ENCODE measurements at places on chromosomes 4 and X.

DNA sequence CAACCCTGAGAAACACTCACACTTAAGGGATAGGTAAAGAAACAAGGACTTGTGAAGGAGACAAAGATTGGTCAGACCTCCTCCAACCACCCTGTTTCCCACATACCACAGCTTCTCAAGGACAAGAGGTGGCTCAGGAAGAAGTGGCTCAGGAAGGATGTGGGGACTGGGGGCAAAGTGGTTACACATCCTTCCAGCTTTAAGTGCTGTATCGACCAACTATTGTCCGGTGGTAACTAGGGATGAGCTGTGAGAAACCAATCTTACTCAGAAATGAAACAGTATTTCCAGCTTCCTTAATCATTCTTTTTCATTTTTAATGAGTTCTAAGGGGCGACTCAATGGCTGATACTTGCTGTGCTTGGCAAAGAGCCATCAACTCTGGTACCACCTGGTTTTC, 8.5 kb upstream of the LHFPL1 start:
- DNase-seq = no peak

DNA sequence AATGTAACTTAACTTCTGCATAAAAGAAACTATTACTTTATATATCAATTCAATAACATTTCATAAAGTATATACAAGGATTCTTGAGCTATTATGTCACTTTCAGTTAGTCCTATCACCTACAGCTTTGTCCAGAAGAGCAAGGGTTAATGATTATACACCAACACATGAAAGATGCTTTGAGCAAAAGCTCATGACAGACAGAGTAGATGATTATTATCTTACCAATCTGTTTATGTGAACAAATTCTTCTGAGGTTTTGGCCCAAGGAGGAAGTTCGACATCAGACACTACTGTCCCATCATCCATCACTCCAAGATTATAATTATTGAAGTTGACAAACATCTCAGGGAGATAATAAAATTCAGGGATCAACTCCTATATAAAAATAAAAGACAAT, 166.7 kb upstream of the MAB21L2 start:
- no peak for DNase-seq

GRCh38 chrX:45424326-45424725, 223.7 kb upstream of the DIPK2B start:
- DNase-seq = no peak

DNA sequence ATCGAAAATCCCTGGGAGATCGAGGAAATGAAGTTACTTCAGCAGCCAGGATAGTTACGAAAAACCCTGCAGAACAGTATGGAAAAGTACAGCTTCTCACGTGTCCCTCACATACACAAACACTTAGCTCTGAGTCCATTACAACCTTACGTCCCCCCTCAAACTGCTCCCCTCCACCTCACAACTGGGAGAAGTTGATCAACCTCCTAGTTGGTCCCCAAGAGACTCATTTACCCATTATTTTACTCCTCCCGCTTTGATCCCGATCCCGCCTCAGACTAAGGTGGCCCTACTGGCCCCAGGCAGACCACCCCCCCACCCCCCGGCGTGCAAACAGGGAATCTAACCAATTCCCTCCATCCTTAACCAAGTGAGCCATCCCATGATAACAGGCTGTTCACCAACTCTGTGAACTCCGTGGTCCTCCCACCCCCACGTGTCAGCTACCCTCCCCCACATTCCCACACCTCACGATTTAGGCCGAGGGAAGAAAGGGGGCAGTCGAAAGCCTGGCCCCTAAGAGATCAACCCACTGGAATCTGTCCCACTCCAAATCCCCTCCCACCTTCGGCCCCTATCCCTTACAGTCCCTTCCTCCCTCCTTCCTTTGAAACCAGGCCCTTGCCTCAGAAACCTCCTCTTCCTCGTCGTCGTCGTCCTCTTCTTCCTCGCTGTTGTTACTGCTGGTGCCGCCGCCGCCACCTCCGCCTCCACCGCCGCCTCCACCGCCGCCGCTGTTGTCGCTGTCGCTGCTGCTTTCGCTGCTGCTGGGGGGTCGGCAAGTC, 755 bp downstream of the ANKRD17 start:
- peak; percentile 13 for DNase-seq

DNA sequence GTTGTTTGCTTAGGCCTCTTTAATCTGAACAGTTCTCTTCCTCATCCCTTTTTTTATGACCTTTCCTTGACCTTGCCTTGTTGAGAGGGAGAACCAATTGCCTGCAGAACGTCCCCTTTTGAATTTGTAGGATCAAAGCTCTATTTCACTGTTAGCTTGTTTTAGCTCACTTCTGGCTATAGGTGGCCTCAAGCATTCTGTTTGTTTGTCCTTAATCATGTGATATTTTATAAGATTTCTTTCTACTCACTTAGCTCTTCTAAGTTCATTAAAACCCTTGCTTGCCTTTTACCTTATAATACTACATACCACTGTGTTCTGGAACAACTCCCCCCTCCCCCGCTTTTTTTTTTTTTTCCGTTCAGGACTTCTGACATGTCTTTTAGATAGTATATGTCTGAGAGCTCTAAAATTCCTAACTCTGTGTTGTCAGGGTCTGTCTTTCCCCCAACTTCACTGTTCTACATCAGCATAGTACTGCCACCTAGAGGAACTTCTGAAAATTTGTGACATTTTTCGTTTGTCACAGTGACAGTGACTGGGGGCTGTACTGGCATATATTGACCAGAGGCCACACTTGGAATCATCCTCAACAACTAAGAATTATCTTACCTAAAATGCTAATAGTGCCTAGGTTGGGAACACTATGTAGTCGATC, 128.5 kb downstream of the LARP7 start:
- peak; percentile 49 for DNase-seq

DNA sequence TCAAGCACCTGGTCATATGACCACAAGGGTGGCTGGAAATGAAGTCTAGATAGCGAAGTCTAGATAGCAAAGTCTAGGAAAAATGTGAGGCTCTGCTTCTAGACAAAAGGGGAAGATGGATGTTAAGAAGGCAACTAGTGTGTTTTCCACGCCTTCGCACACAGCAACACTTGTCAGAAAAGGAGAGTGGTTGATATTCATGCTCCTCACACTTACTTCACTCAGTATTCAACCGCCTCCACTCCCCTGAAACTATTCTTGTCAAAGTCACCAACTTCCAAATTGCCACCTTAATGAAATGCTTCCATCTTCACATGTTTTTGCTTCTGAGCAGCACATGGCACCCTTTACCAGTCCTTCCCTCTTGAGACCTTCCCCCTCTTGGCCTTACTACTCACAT, 27.7 kb upstream of the DCLK2 start:
- DNase-seq = no peak

- peak; percentile 82 for DNase-seq
Measured at GRCh38 chr4:112119353-112119783, 25.9 kb upstream of the FAM241A start.

DNA sequence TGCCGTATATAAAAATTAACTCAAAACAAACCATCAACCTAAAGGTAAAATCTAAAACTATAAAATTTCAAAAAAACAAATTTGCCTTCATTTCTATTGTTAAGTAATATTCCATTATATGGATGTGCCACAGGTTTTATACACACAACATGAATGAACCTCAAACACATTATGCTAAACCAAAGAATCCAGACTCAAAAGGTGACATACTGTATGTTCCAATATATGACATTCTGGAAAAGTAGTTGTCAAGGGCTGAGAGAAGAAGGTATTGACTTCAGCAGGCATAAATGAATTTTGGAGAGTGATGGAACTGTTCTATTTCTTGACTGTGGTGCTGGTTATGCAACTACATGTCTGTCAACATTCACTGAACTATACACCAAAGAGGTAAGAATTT, 56.6 kb downstream of the CNOT6L start:
- DNase-seq = no peak

DNA sequence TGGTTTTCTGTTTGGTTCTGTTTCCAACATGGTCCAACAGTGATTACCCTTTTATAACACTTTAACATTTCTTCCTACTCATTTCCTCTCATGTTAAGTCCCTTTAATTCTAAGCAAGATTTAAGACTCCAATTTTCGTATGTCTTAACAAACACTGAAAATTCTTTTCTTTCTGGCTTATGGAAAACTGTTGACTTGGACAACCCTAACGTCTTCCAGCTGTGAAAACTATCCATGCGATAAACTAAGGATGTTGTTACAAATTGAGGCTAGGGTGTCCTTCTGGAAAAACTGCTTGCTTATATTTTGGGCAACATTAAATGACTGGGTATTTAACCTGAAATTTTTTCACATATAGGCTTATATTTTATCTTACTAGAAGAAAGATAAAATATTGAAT, 33.9 kb upstream of the RTL3 start:
- DNase-seq = no peak

GRCh38 chr4:116480546-116480945, 604.8 kb downstream of the TRAM1L1 start:
- DNase-seq = no peak

DNA sequence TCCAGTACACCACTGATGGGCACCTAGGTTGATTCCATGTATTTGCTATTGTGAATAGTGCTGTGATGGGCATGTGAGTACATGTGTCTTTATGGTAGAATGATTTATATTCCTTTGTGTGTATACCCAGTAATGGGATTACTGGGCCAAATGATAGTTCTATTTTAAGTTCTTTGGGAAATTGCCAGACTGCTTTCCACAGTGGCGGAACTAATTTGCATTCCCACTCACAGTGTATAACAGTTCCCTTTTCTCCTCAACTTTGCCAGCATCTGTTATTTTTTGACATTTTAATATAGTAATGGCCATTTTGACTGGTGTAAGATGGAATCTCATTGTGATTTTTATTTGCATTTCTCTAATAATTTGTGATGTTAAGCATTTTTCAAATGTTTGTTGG, 25.9 kb downstream of the CC2D2A start:
- no peak for DNase-seq

DNA sequence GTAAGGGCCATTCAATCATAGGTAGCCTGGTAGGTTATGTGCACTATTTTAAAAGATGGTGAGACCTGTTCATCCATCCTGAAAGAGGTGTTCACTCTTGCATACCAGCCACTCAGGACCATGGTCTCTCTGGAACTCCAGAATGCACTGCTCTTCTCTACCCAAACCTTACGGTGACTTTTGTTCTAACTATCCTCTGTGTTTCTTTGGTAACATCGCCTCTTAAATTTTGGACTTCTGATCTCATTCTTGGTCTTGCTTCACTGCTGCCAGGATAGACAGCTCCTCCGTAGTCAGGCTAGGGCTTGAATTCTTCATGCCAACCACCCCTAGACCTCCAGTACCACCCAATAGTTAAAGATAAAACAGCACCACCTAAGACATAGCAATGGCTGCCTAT, 346.3 kb upstream of the GALNT7 start:
- DNase-seq = no peak

GRCh38 chr4:117577686-117578311, 456.5 kb upstream of the NDST3 start:
- no peak for DNase-seq

- no peak for DNase-seq
Measured at GRCh38 chr4:11299016-11299415, 129.7 kb downstream of the HS3ST1 start.

DNA sequence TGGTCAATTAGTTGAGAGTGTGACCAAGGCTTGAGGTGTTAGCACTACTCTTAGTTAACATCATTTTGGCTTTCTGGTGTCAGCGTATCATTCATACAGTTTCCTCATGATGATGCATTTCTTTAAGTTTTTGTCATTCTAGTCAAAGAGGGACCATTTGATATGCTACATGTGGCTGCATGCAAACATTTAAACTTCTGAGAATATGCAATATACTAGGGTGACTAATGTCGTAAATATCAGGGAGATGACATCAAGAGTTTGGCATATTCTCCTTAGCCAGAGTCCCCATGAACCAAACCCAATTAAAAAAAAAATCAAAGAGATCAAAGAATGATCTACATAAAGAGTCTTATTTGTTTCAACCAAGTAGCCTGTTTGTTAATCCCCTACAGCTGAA, 537.4 kb upstream of the PCDH7 start:
- no peak for DNase-seq

GRCh38 chrX:106035064-106035463, 3.5 kb downstream of the SERPINA7 start:
- no peak for DNase-seq

DNA sequence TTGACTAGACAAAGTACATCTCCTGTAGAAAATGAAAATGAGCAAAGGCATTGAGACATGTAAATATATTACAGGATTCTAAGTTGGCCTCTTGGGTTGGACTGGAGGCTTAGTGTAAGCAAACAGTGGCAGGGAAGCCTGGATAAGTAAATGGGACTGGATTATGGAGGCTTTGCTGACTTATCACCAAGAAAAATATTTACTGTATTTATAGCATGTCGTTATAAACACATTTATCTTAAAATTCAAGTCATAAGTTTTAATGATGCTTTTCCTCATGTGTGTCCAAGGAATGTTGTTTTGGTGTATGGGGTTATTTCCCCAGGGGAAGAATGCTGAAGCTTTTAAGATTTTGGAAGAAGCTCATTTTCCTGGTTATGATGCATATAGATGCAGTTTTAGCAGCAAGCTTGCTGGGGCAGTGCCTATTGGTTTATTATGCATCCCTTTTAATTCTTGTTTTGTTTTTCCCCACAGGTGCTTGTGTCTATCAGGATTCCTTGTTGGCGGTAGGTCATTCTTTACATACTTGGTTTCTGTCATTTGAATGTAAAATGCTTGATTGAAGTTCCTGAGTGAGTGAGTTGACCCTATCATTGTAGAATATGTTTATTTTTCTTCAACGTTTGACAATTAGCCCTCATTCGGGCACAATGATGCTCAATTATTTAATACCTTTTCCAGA, 8.5 kb downstream of the FRAS1 start:
- no peak for DNase-seq

GRCh38 chr4:180792541-180792940, 1450.7 kb upstream of the TENM3 start:
- no peak for DNase-seq

DNA sequence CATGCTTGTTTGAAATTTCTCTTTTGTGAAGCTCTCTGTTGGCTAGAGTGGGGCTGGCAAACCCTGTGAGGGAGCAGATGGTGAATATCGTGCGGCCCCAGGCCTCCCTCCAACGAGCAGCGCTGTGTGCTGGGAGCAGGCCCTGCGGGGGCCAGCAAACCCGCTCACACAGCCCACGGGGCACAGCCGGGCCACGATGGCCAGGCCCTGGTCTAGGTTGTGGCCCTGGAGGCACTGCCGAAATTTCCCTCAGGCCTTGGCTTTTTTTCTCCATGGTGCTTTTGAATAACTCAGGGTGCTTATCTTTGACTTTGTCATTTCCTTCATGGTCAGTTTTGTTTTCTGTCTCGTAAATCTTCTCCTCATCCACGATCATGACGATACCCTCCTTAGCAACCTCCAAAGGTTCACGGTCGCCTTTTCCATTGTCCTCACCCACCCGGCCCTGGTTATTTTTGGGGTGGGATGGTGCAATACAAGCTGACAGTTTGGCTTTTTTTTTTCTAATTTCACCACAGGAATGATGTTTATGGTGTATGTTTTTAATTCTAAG, 20.7 kb downstream of the PCGF3 start:
- DNase-seq = no peak

DNA sequence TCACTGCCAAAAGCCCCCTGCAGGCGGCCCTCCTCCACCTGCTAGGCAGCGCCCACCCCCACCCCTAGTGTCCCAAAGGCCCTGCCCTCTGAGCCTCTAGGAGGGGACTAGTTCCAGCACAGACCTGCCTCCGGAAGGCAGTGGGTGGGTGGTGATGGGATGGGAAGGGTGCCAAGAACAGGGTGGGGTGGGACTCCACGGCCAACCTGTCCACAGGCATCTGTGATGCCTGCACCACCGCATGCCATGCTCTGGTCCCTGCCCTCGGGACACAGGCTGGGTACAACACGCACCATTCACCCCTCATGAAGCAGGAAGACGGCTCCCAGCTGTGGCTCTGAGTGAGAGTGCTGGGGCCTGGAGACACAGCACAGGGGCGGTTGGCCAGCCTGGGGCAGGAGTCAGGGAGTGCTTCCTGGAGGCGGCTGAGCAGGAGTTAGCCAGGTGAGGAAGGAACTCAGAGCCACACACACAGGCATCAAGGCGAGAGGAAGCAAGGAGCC, 243.1 kb upstream of the PSAPL1 start:
- DNase-seq = no peak
